HT1080 (cell line): ENCODE measurements at places on chromosomes 16 and 17. TPM values are rescaled to one million over a fixed set of nuclear protein-coding genes. Genes with fewer than 3 reads are reported as not detected.

Gene ABCC12
- total RNA-seq, result not detected in 2 replicates

DNA sequence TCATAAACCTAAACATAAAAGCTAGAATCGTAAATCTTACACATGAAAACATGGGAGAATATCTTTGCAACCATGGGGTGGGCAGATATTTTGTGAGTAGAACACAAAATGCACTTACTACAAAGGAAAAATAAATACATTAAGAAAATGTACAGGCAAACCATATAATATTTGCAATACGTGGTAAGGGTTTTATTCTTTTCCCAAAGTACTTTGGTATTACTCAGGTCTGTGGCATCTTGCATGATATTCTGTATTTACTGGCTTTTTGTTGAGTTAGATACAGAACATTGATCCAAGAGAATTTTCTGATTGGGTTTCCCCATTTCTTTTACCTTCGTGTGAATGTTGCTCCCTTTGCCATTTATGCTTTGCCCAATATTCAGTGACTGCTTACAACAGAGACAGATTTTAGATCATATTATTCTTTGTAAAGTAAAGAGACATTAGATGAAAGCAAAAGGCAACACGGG is 33.0 kb upstream of the ARHGAP17 start:
- DNase-seq, result no peak

- DNase-seq, result no peak
These were observed 16.8 kb upstream of the ATF7IP2 start for GRCh38 chr16:10368969-10369551.

- DNase-seq, result peak; percentile 11
These were observed 612.6 kb upstream of the C16orf82 start for GRCh38 chr16:26454102-26454501.

DNA sequence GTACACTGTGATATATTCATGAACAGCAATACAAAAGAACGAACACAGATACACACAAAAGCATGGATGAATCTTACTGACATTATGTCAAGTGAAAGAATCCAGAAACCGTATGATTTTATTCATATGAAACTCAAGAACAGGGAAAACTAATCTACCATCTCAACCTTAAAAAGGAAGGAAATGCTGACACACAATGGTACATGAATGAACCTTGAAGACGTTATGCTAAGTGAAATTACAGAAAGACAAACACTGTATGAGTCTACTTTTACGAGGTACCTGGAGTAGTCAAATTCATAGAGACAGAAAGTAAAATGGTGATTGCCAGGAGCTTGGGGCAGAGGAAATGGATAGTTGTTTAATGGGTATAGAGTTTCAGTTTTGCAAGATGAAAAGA is 8.7 kb upstream of the PRKCB start:
- no peak for DNase-seq

DNA sequence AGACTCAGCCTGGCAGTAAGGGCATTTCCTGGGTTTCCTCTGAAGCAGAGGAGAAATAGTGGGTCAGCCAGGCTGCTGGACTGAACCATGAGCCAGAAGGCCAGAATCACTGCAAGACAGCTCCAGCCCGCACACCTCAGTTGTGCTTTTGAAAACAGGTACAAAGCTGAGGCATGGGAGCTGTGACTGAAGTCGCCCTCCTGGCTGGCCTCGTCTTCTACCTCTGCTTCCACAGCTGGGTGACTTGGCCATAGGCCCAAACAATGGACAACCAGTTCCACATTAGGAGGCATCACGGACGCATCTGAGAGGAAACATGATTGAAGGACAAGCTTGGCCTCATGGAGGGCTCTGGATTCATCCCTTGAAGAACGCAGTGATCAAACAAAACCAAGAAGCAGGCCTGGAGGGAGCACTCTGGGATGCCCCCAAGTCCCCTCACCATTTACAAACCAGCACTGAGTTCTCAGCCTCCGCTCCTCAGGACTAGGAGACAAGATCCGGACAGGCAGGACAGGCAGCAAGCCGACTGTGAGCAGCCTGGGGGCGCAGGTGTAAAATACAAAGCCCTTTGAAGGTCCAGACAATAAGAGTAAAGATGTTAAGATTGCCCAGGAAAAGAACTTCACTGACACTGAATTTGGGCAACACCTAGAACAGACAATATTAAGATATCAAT is 68.7 kb downstream of the N4BP1 start:
- no peak for DNase-seq

DNA sequence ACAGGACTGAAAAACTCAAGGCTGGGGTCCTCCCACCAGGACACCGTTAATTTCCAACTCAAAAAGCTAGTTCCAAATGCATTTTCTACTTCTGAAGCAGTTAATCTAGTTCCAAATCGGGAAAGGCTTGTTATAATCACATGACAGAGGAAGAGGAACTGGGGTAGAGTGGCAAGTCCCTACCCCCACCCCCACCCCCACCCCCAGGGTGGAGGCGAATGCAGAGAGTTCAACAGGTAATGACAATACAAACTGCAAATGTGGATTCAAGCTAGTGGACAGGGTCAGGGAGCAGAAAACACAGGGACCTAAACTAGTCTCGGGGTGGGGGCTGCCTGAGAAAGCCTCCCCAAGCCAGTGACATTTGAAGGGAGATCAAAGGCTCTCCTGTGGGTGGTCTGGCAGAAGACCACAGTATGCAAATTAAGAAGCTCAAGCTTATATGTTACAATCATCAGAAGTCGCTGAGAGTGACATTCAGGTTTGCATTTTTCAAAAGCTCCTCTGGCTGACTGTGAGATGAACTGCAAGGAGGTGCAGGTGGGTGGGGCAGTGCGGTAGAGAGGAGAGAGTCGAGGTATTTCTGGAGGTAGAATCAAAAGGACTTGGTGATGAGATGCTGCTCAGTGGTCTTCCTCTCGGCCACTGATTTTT is 56.4 kb upstream of the SLC25A19 start:
- no peak for DNase-seq

- DNase-seq, result no peak
These were observed 73.4 kb upstream of the GSG1L start for GRCh38 chr16:28136751-28137434.

- DNase-seq, result no peak
These were observed 436.0 kb downstream of the CNTNAP4 start for GRCh38 chr16:76713191-76713590.

GRCh38 chr17:38742411-38743308 is 5.5 kb downstream of the PCGF2 start:
- DNase-seq, result no peak
